Lower leg skin (tissue), 4 donors: ENCODE measurements at places on chromosomes 12 and 14. TPM values are rescaled to one million over a fixed set of nuclear protein-coding genes. Genes with fewer than 3 reads are reported as not detected.

- DNase-seq: no peak
Observed at GRCh38 chr14:100618318-100618693, 31.1 kb upstream of the BEGAIN start.

DNA sequence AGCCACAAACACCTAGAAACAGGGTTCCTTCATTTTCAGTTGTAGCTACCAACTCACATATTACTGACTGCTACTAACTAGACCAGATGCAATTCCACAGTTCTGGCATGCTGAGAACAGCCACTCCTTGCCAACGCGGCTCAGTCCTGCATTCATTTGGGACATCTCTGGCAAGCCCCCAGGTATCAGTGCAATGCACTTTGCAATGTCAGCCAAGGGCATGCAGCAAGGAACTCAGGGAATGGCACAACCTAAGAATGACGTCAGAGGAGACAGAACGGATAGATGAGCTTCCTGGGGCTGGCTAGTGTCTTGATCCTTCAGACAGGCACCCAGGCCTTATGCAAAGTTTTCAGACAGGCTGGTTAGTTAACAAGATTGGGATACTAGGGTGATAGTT lies 29.6 kb downstream of the MAP3K9 start:
- peak; percentile 25 for DNase-seq

DNA sequence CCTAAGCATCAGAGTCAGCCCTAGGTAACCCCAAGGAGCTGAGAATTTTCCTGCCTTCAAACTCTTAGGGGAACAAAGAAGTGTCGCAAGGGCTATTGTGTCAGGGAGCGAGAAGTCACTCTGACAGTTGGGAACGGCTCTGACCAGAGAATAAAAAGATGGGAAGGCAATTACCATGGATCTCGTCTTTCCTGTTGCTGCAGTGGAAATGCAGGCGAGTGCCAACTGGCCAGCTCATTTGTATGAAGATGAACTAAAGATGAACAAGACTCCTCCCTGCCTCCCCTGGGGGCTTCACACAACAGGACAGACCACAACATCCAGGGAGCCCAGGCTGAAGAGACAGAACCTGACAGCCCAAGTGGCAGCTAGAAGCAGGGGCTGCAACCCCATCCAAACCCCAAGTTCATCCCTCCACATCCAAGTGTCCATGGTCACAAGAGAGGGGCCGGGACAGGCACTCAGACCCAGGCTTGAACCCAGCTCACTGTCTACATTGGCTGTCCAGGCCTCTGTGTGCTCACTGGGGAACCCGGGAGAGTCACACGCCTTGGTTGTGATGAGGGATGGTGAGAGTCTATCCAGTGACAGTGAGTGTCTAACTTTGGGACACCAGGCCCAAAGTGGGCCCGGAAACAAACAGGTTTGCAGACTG lies 322.4 kb downstream of the BCL11B start:
- peak; percentile 87 for DNase-seq

DNA sequence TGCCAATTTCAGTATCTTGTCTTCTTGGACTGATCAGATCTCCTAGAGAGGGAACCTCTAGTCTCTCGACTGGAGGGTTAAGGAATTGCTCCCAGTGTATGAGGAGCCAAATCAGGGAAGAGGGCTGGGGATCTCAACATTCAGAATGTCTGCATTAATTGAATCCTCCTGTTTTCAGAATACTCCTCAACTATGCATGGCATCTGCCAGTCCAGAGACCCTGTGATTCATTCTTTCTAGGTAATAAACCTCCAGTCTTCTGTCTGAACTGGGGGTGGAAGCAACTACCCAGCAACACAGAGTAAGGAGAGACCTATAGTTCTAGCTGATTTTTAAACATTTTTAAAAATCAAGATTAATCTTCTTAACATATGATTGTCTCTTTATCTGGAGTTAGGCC lies 92.7 kb downstream of the AKAP6 start:
- no peak for DNase-seq

RBP5 gene
- total RNA-seq: not detected

DNA sequence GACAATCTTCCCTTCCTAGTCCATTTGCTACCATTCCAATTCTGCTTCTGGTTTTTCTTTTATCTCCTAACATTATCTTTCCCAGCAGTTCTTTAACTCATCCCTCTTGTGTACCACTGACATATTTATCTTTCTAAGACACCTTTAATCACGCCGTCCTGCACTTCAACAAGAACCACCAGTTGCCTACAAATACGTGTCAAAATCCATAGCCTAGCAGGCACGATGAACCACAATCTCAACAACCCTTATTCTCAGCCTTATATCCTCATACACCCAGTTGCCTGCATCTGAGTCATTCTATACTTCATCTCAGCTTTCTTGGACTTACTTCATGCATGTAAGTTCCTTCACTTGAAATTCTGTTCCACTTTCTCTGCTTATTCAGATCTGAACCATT lies 16.4 kb upstream of the ST8SIA1 start:
- no peak for DNase-seq

DNA sequence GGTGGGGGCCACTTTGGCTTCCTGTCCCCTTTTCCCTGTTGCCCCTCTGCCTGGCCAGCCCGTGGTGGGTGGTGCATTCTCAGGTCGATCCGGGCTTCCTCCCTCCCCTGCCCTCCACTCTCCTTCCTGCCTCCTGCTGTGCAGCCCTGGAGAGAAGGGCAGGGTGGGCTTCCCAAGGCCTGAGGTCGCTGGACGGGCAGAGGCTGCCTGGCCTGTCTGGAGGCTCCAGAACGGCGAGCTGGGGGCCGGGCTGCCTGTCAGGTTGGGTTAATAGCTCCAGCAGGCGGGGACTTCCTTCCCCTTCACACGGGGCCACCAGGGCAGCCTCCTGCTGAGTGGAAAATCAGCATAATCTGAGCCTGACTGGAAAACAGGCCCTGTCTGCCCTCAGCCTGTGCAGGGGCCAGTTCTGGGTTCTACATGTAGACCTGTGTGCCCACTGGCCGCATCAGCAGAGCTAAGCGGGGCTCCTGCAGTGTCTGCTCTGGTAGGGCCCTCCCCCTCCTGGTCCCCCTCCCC lies 11.3 kb downstream of the KIF26A start:
- no peak for DNase-seq

- no peak for DNase-seq
Observed at GRCh38 chr12:4417455-4417854, 28.2 kb downstream of the FGF6 start.

- DNase-seq: no peak
Observed at GRCh38 chr12:3061059-3061458, 16.1 kb upstream of the TSPAN9 start.

TSPAN9 gene
- 27.9 TPM for total RNA-seq

NPFF gene
- total RNA-seq: not detected

DNA sequence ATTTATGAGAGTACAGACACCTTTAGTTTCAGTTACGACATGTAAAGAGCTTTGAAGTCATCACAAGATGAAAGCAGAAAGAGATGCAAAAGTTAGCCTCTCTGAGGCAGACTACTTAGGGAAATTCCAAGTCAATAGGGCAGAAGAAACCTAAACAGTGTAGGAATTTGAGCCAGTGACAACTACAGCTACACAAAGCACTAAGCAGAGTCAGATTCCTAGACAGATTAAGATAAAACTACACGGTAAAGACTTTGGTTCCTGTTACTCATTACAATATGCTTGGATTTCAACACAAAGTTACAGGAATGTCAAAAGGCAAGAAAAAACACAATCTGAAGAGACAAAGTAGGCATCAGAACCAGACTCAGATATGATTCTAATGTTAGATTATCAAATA lies 1302.3 kb downstream of the FSCB start:
- no peak for DNase-seq

GRCh38 chr14:95137804-95138167 lies 19.5 kb downstream of the DICER1 start:
- DNase-seq: no peak

DNA sequence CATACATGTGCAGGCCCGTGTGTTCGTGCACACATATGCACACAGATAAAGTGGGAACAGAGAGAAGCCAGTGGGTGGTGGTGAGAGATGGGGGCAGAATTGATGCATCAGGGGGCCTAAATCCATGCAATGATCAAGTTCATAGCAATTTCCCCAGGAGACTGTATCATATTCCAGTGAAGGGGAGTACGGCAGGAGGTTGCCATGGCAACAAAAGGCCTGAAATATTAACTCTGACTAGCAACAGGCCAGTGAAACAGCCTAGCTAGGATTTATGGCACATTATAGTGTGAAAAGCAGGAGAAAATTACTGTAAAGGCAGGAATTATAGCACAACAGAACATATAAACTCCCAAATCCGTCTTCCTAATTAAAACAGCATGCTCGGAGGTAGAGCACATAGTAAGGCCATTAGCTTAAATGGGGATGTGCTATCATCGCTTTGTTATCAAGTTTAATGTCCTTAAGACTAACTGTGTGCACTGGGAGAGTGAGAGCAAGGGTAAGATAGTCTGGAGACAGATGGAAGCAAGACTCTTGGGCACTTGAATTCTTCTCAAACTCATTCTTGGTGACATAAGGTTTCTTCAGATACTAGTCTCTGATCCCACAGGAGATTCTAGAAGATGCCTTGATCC lies 806.3 kb downstream of the DIO2 start:
- DNase-seq: no peak

TAS2R20 gene
- total RNA-seq: 0.75 TPM

GRCh38 chr14:56176530-56176929 lies 58.3 kb downstream of the PELI2 start:
- no peak for DNase-seq

- DNase-seq: no peak
Observed at GRCh38 chr12:3461391-3461790, 29.6 kb upstream of the PRMT8 start.
